ENCODE measurements at places on chromosomes 6 and 20. TPM values are rescaled to one million over a fixed set of nuclear protein-coding genes. Genes with fewer than 3 reads are reported as not detected.

DNA sequence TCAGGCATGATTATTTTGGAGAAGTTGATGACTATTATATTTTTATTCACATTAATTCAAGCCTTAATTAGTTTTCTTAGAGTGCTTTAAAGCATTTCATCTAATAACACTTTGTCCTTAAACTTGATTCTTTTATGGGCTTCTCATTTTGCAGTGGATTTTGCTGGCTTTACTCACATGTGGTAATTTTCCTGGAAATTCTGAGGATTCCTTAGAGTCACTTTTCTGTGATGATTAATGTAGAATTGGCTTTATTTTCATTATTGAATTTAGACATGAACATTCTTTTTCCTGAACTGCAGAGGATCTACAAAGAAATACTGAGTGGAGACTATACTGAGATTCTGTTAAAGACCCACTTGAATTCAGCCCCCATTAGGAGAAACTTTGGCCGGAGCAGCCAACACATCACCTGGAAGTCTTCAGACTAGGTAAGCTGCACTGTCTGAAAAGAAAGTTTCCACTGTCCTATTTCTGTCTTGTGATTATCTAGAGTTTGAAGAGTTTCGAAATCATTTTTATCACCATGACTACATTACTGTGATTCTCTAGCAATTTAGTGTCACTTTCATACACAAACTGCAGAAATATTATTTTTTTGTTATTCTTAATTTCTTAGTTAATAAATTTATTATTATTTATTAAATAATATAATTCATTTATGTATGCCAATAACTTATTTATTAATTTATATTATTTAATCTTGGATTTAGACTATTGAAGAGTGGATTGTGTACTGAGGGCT is 1.9 kb downstream of the RFPL4B start:
- no peak for DNase-seq

DNA sequence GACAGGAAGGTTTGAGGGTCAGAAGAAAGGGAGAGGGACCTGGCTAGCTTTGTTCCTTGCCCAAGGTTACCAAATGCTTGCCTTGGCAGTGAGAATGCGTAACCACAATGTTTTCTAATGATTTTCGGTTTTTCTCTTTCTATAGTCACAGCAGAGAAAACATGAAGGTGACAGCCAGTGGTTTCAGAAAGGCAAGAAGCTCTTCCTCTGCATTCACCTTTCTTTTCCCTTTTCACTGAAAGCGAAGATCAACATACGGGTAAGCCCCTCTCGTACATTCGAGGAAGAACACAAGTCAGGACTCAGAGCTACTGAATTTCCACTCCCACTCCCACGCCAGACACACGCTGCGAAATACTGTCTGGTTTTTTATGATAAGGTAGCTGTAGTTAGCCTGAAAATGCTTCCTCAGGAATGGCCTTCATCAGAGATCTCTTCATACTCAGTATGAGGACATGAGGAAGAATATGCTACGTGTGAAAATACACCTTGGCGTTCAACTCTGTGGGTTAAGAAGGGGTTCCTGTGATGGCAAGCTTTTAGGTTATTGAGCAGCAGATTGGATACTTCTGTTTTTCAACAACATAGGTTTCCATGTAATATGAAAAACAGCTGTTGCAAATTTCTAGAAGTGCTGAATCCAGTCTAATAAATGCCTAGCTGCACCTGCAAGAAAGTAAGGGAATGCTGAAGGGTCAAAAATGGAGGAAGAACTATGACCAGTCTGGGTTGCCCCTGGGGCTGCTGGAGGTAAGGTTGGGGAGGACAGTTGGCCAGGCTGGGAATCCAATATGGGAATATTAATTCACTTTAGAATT is 7.4 kb upstream of the CD83 start:
- DNase-seq = no peak

The STMND1 gene
- 0.68 TPM for total RNA-seq

DNA sequence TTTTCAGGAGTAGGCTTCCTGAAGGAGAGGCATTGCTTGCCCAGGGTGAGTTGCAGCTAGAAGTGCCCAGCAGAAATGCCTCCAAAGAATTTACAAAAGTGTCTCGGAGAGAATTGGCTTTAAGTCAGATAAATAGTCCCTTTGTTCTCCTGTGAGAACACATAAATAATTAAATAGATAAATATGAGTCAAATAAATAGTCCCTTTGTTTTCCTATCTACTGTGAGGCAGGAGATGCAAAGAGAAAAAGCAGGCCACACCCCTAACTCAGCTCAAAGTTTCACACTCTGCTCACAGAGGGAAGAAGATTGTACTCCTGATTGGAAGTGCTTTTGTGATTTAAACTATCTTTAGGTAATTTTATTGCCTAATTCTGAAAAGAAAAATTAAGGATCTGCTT is 180.7 kb upstream of the PRSS16 start:
- peak; percentile 26 for DNase-seq

The SH3BGRL2 gene
- 44.3 TPM for total RNA-seq

GRCh38 chr20:23023621-23024177 is 11.4 kb upstream of the SSTR4 start:
- DNase-seq = no peak

GRCh38 chr20:6169251-6169650 is 46.4 kb upstream of the FERMT1 start:
- DNase-seq = no peak

The ZNF334 gene
- not detected for total RNA-seq

The SLC17A5 gene
- total RNA-seq = 21.3 TPM

DNA sequence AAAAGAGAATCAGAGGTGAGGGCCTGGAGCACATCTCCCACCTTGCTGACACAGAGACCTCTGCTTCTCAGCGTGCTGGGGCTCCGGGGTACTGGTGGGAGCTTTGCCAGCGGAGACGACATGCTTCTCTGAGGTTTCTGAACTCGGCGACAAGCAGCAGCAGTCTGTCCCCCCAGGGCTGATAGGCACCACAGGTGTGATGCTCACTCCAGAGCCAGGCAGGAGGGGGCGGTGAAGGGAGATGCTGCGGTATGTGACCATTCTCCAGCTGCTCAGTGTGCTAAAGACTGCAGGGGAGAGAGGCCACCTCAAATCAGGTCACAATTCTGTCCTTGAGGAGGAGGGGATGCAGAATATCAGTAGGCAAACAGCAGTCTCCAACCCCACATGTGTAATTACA is 219.9 kb downstream of the ALDH8A1 start:
- DNase-seq = no peak

GRCh38 chr20:48530957-48531356 is 296.8 kb downstream of the PREX1 start:
- DNase-seq = peak; percentile 83

DNA sequence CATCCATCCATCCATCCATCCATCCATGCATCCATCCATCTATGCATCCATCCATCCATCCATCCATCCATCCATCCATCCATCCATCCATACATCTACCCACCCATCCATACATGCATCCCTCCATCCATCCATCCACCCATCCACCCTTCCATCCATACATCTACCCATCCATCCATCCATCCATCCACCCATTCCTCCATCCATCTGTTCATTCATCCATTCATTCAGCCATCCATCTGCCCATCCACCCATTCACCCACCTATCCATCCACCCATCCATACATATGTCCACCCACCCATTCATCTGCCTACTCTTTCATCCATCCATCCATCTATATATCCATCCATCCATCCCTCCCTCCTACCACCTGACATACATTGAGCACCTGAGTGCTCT is 70.7 kb upstream of the NNAT start:
- DNase-seq = no peak

Measured in Calu3 (cell line).